ENCODE measurements at places on chromosomes 7 and 10. TPM values are rescaled to one million over a fixed set of nuclear protein-coding genes. Genes with fewer than 3 reads are reported as not detected.

GRCh38 chr10:60892571-60892970 lies 51.4 kb downstream of the RHOBTB1 start:
- no peak for DNase-seq
- H3K36me3 ChIP-seq: 0 out of 2 replicates have a peak, but pooled peaks cover 3% of the 10 kb centered on the region
- no peak overlapping the region for H3K4me3 ChIP-seq
- no peaks in the 10 kb centered on the region for H3K27me3 ChIP-seq
- H3K27ac ChIP-seq: no peak overlapping the region

GRCh38 chr7:38195804-38196595 lies 18.0 kb downstream of the STARD3NL start:
- DNase-seq: no peak
- H3K36me3 ChIP-seq: no peaks in the 10 kb centered on the region
- no peak overlapping the region for H3K4me3 ChIP-seq
- no peaks in the 10 kb centered on the region for H3K27me3 ChIP-seq
- H3K4me1 ChIP-seq: peaks cover 27% of the 10 kb centered on the region

DNA sequence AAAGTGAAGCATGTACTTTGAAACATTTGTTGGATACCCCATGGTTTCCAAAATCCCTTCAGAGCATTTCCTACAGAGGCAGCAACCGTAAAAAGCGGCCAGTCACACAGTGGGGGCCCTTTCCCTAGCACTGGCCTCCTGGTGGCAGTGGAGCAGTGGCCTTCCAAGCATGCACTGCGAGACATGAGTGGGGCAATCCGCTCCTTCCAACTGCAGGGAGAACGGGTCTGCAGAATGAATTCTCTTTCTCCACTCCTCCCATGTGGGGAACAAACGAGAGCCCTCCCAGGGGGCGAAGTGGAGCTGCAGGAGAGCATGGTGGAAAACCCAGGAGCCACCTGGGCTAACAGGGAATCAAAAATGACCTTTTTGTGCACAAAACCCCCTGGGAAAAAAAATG lies 542.9 kb upstream of the GALNT17 start:
- peaks cover 7% of the 10 kb centered on the region for H3K27me3 ChIP-seq
- H3K4me3 ChIP-seq: no peak overlapping the region
- peak; percentile 34 for DNase-seq
- H3K27ac ChIP-seq: no peak overlapping the region
- H3K36me3 ChIP-seq: no peaks in the 10 kb centered on the region

- no peak overlapping the region for H3K4me3 ChIP-seq
- no peak overlapping the region for H3K27ac ChIP-seq
- peaks cover 15% of the 10 kb centered on the region for H3K4me1 ChIP-seq
- no peak for DNase-seq
Measured at GRCh38 chr7:123569352-123570010, 11.9 kb upstream of the NDUFA5 start.

- peak; percentile 91 for DNase-seq
- peak overlapping the region; percentile 98 for H3K27ac ChIP-seq
- H3K4me1 ChIP-seq: peaks cover 31% of the 10 kb centered on the region
- peak overlapping the region; percentile 87 for H3K4me3 ChIP-seq
- no peaks in the 10 kb centered on the region for H3K27me3 ChIP-seq
Measured at GRCh38 chr7:107742678-107743566, 1.0 kb upstream of the CBLL1 start.

DNA sequence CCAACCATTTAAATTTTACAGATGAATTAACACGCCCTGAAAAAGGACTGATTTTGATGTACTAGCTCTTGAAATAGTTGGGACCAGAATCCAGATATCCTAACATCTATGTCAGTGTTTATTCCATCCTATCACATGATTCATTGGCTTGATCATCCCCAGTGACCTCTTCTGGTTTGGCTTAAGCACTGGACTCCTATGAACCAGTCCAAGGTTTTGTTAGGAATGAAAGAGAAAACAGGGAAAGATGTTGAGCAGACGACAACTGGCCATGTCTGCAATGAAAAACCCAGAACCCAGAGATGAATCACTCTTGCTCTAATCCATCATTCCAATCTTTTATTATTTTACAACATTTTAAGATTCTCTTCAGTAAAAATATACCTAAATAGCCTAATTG lies 1080.9 kb downstream of the SORCS1 start:
- H3K27me3 ChIP-seq: no peaks in the 10 kb centered on the region
- DNase-seq: no peak
- H3K36me3 ChIP-seq: no peaks in the 10 kb centered on the region
- no peak overlapping the region for H3K4me3 ChIP-seq
- no peak overlapping the region for H3K27ac ChIP-seq

DNA sequence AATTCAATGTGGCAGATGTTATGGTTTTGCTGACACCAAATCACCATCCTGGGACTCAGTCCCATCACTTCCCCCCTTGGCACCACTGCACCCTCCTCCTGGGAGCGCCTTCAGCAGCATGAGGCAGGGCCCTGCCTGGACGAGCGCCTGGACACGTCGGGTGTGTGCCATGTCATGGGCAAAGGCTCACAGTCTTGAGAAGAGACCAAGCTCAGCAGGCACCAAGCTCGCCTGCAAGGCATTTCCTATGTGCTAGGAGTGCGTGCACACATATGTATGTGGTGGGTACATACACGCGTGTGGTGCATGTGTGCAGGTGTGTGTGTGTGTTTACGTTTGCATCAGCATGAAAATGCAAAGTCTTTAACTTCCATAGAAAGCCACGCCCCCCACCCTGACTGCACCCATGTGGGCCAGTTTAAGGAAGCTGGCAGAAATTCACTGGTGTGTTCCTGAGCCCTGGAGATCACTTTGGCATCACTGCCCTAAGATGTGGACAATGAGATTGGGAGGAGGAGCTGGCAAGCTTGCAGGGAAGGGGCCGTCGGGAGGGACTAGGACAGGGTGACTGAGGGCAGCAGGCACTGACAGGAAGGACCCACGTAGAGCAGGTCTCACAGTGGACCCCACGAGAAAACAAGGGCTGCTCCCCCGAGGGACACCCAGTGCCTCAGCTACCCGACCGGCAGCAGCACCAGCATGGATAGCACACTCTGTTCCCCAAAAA lies 169.9 kb upstream of the PPP2R2D start:
- no peak for DNase-seq
- no peak overlapping the region for H3K27ac ChIP-seq
- no peak overlapping the region for H3K4me3 ChIP-seq
- no peaks in the 10 kb centered on the region for H3K27me3 ChIP-seq

GRCh38 chr7:100978300-100978699 lies 8.9 kb downstream of the MUC12 start:
- no peaks in the 10 kb centered on the region for H3K27me3 ChIP-seq
- DNase-seq: no peak
- H3K4me3 ChIP-seq: no peak overlapping the region

SYNPO2L gene
- not detected for total RNA-seq

ASB4 gene
- total RNA-seq: not detected

SAMD8 gene
- 26.4 TPM for total RNA-seq

MYO3A gene
- 10.7 TPM for total RNA-seq
